HEK293T (cell line): ENCODE measurements at places on chromosomes 1 and 21.
A peak's percentile ranks its signal among the peaks of the same experiment; 100 is the strongest.

GRCh38 chr1:86515597-86515996, 31.3 kb upstream of the CLCA4 start:
- DNase-seq: peak; percentile 64

DNA sequence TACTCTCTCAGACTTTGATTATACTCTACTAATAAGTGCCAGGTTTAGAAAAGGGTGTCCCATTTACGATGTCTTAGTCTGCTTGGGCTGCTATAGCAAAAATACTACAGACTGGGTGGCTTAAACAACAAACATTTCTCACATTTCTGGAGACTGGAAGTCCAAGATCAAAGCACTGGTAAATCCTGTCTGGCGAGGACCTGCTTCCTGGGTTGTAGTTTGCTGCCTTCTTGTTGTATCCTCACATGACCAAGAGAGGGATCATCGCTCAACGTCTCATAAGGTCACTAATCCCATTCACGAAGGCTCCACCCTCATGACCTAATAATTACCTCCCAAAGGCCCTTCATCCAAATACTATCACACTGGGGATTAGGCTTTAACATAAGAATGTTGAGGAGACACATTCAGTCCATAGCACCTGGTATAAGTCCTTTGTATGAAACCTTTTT, 12.0 kb downstream of the PRDX6 start:
- DNase-seq: no peak

- no peak for DNase-seq
Measured at GRCh38 chr1:223207293-223208066, 64.4 kb upstream of the TLR5 start.

- no peak for DNase-seq
Measured at GRCh38 chr21:37876561-37876960, 39.7 kb downstream of the KCNJ6 start.

GRCh38 chr1:34266127-34266951, 89.6 kb downstream of the C1orf94 start:
- DNase-seq: no peak

- no peak for DNase-seq
Measured at GRCh38 chr1:229479660-229480399, 28.3 kb downstream of the NUP133 start.

DNA sequence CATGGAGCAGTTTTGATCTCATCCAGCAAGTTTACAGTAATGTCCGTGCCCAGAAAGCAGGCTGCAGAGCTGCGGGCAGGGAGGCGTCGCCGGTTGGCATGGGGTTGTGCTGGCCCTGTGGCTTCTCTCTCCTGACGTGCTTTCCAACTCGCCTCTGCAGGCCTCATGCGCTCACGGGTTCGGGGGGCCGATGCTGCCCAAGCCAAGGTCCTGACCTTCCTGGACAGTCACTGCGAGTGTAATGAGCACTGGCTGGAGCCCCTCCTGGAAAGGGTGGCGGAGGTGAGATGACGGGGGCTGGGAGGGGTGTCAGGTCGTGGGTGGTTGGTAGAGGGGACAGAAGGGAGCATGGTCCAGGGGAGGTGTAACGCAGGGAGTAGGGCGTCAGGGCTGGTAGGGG, 176.1 kb downstream of the GALNT2 start:
- DNase-seq: no peak

DNA sequence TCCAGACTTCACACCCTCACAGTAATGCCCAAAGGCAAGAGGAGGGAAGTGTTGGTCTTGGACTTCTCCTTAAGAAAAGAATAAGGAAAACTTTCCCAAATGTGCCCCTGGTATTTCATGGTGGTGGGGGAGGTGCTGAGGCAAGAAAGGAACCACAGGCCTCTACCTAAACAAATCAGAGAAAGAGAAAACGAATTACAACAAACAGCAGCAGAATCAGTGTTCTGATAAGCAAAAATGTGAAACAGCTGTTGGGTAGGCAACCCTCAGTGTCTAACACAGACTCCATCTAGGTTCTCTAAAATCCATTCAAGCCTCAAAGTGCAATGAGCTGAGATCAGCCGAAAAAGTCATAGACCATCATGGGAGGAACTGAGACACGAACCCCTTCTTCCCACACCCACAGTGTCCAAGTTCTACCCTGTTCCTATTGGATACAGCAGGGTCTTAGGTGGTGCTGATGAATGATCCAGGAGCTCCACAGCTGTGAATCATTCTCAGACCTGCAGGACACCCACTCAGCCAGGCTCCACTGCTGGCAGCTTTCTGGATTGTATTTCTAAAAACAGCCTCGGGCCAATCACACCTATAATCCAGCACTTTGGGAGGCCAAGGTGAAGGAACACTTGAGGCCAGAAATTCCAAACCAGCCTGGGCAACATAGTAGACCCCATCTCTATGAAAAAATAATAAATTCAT, 149.1 kb downstream of the PLPP3 start:
- no peak for DNase-seq

DNA sequence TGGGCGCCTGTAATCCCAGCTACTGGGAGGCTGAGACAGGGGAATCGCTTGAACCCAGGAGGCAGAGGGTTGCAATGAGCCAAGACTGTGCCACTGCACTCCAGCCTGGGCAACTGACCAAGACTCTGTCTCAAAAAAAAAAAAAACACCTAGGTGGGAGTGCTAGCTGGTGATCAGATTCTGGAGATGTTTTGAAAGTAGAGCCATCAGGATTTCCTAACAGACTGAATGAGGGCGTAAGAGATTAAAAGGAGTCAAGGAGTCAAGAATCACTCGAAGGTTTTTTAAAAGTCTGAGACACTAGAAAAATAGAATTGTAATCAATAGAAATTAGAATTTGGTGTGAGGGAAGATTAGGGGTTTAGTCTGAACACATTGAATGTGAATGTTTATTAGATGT, 73.8 kb downstream of the HSF2BP start:
- no peak for DNase-seq

- DNase-seq: no peak
Measured at GRCh38 chr1:25054526-25055323, 124.6 kb upstream of the RUNX3 start.

- DNase-seq: no peak
Measured at GRCh38 chr1:108053270-108054013, 88.5 kb upstream of the VAV3 start.

GRCh38 chr1:35553851-35554250, 3.4 kb downstream of the KIAA0319L start:
- DNase-seq: no peak

- DNase-seq: no peak
Measured at GRCh38 chr1:114094363-114094634, 59.4 kb downstream of the SYT6 start.

- DNase-seq: no peak
Measured at GRCh38 chr1:181390410-181391077, 92.8 kb upstream of the CACNA1E start.

- DNase-seq: no peak
Measured at GRCh38 chr1:28045777-28046176, 42.6 kb downstream of the EYA3 start.
